ENCODE measurements at places on chromosomes 16 and 17.
A peak's percentile ranks its signal among the peaks of the same experiment; 100 is the strongest.

DNA sequence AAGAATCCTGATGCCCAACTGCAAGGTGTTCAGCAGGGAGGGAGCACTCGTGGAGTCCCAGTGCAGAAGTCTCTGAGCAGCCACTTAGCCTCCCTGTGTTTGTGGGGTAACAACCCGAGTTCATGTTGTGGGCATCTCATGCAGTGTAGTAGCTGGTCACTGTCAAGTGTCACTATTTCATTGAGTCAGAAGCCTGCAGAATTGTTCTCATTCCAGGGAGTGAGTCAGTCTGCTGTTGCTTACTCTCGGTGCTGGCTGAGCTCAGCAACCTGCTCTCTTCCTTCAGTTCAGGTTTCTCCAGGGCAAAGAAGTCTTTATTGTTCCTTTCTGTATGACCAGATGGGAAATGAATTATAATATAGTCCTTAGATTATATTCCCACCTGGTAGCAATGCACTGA is 24.1 kb downstream of the HMOX2 start:
- no peak overlapping the region for H3K4me3 ChIP-seq
- DNase-seq = no peak

- no peaks in the 10 kb centered on the region for H3K36me3 ChIP-seq
- DNase-seq = no peak
- peaks cover 26% of the 10 kb centered on the region for H3K4me1 ChIP-seq
- H3K27ac ChIP-seq = no peak overlapping the region
- H3K4me3 ChIP-seq = no peak overlapping the region
These were observed 24.1 kb upstream of the WFDC1 start for GRCh38 chr16:84270531-84270930.

DNA sequence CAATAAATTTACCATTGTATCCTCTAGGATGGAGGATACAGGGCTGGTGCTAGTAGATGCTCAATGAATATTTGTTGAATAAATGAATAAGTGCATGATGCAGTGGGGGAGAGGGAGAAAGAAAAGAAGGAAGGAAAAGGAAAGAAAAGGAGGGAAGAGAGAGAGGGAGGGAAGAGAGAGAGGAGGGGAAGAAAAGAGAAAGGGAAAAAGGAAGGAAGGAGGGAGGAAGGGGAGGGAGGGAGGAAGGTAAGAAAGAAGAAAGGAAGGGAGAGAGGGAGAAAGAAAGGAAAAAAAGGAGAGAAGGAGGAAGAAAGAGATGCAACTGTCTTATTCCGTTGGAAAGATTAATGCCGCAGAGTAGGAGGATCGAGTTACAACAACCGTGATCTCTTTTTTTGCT is 30.4 kb downstream of the HSBP1 start:
- H3K27ac ChIP-seq = no peak overlapping the region
- no peak overlapping the region for H3K4me3 ChIP-seq
- H3K4me1 ChIP-seq = peaks cover 23% of the 10 kb centered on the region
- no peaks in the 10 kb centered on the region for H3K36me3 ChIP-seq

DNA sequence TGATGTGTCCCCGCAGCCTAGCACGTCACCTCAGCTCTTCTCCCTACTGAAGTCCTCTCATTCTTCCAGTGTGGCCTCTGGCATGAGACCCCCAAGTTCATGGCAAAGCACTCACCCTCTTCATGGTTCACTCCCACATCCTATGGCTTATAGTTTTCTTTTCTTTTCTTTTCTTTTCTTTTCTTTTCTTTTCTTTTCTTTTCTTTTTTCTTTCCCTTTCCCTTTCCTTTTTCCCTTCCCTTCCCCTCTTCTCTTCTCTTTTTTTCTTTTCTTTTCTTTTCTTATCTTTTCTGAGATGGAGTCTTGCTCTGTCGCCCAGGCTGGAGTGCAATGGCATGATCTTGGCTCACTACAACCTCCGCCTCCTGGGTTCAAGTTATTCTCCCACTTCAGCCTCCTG is 58.4 kb upstream of the NLRP1 start:
- no peak overlapping the region for H3K4me3 ChIP-seq
- H3K27ac ChIP-seq = no peak overlapping the region
- no peaks in the 10 kb centered on the region for H3K36me3 ChIP-seq
- no peak for DNase-seq

DNA sequence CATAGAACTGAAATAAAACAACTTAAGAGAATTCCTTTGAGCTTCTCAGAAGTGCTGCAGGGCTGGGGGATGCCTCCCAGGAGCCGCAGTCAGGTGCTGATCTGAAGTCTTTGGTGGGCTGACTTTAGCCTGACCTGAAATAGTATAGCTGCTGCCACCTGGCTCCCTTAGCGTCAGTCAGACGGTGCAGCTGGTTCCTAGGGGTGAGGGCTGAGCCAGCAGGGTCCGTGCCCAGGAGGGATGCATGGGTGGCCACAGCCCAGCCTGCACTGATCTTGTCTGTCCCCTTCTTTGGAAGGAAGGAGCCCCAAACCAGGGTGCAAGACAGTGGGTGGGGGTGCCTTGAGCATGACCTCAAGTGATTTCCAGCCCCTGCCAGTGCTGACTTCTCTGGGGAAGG is 11.5 kb downstream of the MAPT start:
- H3K36me3 ChIP-seq = no peaks in the 10 kb centered on the region
- H3K4me1 ChIP-seq = peaks cover 51% of the 10 kb centered on the region
- no peak for DNase-seq
- peaks cover 57% of the 10 kb centered on the region for H3K27me3 ChIP-seq
- H3K4me3 ChIP-seq = no peak overlapping the region

GRCh38 chr17:55312852-55313251 is 48.1 kb downstream of the HLF start:
- no peak overlapping the region for H3K4me3 ChIP-seq
- peaks cover 12% of the 10 kb centered on the region for H3K27me3 ChIP-seq
- H3K27ac ChIP-seq = no peak overlapping the region
- H3K4me1 ChIP-seq = no peaks in the 10 kb centered on the region

DNA sequence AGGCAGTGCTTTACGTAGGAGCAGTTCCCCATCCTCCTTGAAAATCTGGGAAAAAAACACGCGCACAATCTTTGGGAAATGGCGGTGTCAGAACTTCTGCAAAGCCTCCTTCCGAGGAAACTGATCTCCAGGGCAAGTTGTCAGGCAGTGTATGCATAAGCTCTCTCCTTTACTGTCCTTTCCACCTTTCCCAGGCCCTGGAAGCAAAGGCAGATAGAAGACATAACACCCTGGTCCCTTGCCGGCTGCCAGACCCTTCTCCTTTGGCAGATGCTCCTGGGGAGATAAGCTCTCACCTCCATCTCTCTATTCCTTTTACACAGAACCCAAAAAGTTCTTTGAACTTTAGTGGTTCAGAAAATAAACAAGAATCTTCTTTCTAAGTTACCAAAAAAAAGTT is 12.4 kb downstream of the TOB1 start:
- H3K27ac ChIP-seq = no peak overlapping the region
- no peak overlapping the region for H3K4me3 ChIP-seq
- no peaks in the 10 kb centered on the region for H3K36me3 ChIP-seq

- peaks cover 49% of the 10 kb centered on the region for H3K27me3 ChIP-seq
- peak; percentile 84 for DNase-seq
- H3K4me3 ChIP-seq = peak within 1 kb of the TSS; percentile 59
These were observed at the start of gene PNMT for GRCh38 chr17:39667945-39668924. Gene PNMT, plus strand, starts transcription at chr17:39668453. Its CDS starts 23 bp downstream, at chr17:39668476.

DNA sequence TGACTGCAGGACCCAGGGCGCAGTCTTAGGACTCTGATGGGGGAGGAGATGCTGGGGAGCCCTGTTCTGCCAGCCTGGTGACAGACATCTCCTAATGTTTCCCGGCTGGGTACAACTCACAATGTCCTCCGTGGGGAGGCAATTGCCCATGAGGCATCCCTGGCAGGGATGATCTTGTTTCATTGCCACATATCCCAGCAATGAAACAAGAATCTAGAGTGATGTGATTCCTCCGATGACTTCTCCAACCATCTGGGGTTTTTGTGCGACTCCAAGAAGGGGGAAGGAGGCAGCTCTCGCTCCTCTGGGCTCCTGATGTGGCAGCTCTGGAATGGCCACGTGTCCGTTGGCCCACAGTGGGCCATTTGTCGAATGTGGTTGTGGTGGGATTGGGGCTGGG is 255.8 kb downstream of the SEC14L1 start:
- peaks cover 82% of the 10 kb centered on the region for H3K4me1 ChIP-seq
- H3K27me3 ChIP-seq = no peaks in the 10 kb centered on the region
- no peak overlapping the region for H3K4me3 ChIP-seq

DNA sequence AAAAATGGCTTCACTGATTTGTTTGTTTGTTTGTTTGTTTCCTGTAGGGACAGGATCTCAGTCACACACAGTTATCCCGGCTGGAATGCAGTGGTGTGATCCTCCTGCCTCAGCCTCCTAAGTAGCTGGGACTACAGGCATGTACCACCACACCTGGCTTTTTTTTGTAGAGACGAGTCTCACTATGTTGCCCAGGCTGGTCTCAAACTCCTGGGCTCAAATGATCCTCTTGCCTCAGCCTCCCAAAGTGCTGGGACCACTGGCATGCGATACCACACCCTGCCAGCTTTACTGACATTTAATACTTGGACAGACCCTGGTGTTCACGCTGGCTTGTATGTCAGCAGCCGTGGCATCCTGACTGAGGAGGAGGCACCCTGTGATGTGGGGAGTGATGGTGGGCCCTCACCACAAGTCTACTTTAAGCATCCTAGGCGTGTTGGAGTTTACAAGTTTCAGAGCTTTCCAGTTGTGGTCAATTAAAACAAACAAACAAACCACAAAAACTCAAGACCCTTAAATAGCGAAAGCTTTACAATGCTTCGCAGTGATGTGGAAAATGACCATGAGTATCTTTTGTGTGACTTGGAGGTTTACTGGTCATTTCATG is 5.1 kb downstream of the ABCA3 start:
- H3K36me3 ChIP-seq = no peaks in the 10 kb centered on the region
- H3K4me1 ChIP-seq = peaks cover 6% of the 10 kb centered on the region
- H3K27ac ChIP-seq = no peak overlapping the region
- H3K27me3 ChIP-seq = peaks cover 89% of the 10 kb centered on the region

DNA sequence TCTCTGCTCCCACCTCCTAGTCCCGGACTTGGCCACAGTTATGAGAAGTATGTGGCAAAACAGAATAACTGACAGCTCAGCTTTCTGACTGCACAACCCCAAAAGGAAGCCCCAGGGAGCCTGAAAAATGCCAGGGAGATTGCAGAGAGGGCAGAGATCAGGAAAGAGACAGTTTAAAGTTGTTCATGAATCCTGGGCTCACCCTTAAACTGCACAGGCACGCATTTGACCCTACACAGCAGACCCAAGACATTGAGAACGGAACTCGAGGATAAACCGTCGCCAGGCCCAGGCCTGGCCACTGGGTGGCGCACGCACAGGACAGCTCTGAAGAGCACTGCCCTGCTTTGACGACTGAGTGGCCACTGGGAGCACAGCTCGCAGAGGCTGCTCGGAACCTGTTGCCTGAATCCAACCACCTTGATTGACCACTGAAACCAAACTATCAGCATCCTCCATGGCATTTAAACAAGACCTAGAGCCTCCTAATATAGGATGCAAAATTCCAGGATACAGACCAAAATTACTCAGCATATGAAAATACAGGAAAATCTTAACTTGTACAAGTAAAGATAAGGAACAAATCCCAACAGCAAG is 114.0 kb downstream of the C16orf95 start:
- H3K36me3 ChIP-seq = no peaks in the 10 kb centered on the region
- peaks cover 15% of the 10 kb centered on the region for H3K27me3 ChIP-seq
- no peak overlapping the region for H3K4me3 ChIP-seq
- peaks cover 43% of the 10 kb centered on the region for H3K4me1 ChIP-seq
- no peak overlapping the region for H3K27ac ChIP-seq
- DNase-seq = peak; percentile 84

DNA sequence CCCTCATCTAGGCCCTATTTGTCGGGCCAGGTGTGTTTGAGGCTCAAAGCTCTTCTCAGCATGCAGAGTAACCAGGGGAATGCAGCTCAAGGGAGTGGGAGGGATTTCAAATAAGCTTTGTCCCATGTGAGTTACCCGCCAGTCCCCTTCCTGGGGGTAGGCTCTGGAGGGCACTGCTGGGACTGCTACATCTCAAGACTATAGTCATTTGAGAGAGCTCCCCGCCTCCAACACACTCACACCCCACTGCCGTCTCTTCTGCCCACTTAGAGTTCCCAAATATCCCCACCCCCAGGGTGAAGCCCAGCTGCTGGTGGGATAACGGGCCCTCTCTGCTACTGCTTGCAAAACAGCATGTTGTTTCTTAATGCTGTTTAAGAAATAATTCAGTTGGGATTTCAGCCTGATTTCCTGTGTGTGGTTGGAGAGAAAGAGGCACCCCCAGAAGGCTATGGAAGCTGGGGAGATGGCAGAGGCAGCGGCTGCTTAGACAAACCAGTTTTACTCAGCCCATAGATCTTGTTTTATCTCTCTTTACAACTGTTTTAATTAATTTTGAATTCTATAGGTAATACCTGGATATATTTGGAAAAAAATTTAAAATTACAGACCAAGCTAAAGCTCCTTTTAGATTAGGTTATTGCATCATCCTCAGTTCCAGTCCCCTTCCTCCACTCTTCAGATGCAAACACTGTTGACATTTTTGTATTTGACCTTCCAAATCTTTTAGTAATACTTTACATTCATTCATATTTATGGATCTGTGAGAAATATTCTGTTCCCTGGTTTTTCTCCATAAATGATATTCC is 4.1 kb upstream of the MPO start:
- DNase-seq = no peak
- no peak overlapping the region for H3K4me3 ChIP-seq
- no peak overlapping the region for H3K27ac ChIP-seq
- H3K4me1 ChIP-seq = no peaks in the 10 kb centered on the region
- no peaks in the 10 kb centered on the region for H3K36me3 ChIP-seq
- peaks cover 25% of the 10 kb centered on the region for H3K27me3 ChIP-seq

GRCh38 chr16:19174478-19174877 is 6.4 kb downstream of the SYT17 start:
- H3K27me3 ChIP-seq = peaks cover 43% of the 10 kb centered on the region
- H3K4me3 ChIP-seq = no peak overlapping the region
- DNase-seq = no peak
- H3K27ac ChIP-seq = no peak overlapping the region
- H3K36me3 ChIP-seq = no peaks in the 10 kb centered on the region
- H3K4me1 ChIP-seq = peaks cover 3% of the 10 kb centered on the region

- H3K4me3 ChIP-seq = peak overlapping the region; percentile 98
- no peaks in the 10 kb centered on the region for H3K27me3 ChIP-seq
- peaks cover 1% of the 10 kb centered on the region for H3K36me3 ChIP-seq
- peak; percentile 76 for DNase-seq
- H3K27ac ChIP-seq = peak overlapping the region; percentile 98
These were observed 4.1 kb upstream of the SALL1 start for GRCh38 chr16:51155199-51155607.

DNA sequence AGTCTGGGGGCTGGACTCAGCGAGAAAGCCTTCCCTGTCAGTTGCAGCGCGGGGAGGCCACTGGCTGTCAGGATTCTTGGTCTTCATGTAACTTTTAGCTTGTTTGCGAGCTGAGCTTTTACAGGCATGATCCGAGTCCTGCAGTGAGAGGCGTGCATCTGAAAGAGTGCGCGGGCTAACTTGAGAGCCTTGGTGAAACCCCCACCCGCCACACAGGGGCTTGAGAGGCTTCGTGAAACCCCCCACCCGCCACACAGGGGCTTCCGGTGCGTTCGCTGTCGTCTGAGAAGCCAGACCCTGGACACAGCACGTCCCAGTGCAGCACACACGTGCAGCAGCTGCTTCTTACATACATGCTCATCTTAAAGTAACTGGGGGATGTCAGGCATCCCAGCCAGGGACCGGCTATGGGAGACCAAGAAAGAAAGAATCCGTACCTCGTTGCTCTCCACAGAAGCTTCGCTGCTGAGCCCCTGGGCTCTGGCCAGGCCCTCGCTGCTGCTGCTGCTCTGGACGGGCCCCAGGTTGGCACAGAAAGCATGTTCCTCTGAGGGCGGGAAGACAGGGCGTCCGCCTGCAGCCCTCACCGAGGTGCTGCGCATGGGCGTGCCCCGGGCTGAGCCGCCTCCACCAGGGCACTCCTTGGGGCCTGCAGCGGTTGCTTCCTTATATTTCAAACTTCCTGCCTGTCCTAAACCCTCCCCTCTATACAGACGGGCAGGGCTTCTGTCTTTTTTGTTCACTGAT is 7.8 kb downstream of the NUDT16L1 start:
- no peak overlapping the region for H3K4me3 ChIP-seq
- peaks cover 23% of the 10 kb centered on the region for H3K36me3 ChIP-seq
- H3K27me3 ChIP-seq = no peaks in the 10 kb centered on the region

Measured in nephron progenitor cell (in vitro differentiated cells).